NCI-H2171 treated with DMSO at 0.1 percent for 48 hours (cell line): ENCODE measurements at places on chromosomes 2 and 18.

DNA sequence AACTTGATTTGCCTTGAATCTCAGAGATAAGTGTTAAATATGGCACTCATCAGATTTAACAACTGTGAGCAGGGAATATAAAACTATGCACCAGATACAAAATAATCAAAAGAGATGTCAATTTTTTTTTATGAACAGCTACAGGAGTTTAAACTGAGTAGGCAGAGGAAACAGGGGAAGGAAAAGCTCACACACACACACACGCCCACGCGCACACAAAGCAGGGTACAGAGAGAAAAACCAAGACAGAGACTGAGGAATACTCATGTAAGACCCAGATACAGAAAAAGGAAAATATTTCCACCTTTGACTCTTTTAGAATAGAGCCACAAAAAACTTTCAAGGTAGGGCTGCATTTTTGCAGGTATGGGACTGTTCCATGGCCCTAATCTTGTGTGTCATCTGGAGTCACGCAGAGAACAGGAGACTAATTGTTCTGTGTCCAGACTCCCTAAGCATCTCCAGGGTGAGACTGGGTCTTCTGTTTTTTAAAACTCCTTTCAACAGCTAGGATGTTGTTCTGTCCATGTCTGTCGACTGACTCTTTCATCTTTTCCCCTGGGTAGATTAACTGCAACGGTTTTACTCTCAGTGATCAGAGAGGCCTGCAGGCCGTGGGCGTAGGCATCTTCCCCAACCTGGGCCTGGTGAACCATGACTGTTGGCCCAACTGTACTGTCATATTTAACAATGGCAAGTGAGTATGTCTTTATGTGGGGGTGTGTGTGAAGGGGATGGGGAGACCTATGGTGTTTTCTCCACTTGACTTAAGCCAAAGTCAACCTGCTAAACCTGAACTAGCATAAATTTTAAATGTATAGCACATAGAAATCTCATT is 23.0 kb downstream of the SMYD1 start:
- no peak for DNase-seq

DNA sequence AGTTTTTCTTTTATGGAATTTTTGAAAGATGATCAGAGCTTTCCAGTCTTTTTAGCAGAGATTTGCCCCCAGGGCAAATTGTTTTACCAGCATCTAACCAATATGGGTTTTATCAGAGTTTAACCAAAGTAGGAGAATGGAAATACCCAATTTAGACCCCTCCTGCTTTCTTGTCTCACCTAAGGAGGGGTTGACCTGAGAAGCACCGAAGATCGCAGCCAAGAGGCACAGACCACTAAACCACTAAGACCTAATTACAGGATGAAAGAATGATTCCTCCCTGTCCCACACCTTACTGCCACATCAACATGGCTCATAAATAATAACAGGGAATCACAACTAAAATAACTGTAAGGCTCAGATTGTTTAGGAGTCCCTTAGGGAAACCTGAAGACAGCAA is 111.9 kb upstream of the EPB41L5 start:
- no peak for DNase-seq

- DNase-seq: no peak
Measured at GRCh38 chr18:62808123-62808522, 92.8 kb downstream of the PHLPP1 start.

DNA sequence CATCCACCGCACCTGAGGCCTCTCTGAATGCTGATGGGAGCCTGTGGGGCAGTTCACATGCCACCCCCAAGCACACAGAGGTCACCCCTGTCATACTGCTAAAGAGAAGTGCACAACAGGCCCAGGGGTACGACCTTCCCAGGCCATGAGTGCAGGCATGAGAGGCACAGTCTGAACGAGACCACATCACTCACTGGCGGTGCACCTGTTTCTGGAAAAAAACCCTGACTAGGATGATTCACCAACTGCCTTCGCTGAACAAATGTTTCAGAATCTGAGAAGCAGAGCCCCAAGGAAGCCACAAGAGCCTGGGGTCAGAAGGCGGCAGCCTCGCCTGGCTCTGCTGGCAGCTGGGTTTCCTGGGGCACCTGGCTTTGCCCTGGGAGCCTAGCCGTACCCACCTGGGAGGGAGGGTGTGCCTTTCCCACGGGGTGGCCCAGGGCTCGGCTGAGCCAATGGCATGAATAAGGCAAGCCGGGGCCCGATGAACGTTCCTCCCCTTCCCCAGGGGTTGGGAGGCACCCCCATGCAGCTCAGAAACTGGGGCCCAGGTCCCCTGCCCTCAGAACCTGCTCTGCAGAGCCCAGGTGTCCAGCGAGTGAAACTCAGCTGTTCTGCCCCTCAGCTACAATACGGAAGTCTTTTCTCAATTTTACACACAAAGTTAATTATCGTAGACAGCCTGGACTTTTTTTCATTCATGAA is 73.8 kb downstream of the HDAC4 start:
- peak; percentile 45 for DNase-seq

- DNase-seq: no peak
Measured at GRCh38 chr2:45588158-45588829, 22.8 kb downstream of the SRBD1 start.

GRCh38 chr2:10124538-10125045 is 2.1 kb downstream of the RRM2 start:
- DNase-seq: peak; percentile 90

DNA sequence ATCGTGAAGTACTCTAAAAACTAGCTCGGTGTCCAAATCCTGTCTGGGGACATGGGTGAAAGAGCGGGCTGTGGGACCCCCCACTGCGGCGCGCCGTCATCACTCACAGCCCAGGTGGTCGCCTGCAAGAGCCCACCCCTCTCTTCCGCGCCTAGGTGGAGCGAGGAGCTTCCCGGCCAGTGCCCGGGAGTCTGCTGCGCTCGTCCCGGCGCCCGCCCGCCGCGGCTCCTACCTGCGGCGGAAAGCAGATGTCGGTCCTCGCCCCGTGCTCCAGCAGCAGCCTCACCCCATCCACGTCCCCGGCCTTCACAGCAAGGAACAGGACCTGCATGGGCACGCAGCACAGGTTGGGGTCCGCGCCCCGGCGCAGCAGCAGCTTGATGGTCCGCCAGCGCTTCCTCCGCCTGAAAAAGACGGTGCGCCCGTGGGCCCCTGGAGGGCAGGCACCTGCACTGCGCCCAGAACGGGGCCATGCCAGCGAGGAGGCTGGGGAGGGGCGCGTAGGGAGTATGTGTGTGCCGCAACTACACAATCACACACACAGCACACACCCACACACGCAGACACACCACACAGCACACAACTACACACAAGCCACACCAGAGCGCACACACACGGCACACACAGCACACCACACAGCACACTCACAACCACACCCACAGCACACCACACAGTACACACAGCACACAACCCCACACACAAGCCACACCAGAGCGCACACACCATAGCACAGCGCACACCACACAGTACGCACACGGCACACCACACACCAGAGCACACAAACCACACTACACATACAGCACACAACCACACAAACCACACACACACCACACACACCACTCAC is 37.4 kb downstream of the ANKMY1 start:
- DNase-seq: no peak

- no peak for DNase-seq
Measured at GRCh38 chr2:240396623-240397541, 38.6 kb upstream of the GPC1 start.

GRCh38 chr2:114442510-114442909 is at the start of gene DPP10:
DPP10 (plus strand) TSS chr2:114442641.
- no peak for DNase-seq

DNA sequence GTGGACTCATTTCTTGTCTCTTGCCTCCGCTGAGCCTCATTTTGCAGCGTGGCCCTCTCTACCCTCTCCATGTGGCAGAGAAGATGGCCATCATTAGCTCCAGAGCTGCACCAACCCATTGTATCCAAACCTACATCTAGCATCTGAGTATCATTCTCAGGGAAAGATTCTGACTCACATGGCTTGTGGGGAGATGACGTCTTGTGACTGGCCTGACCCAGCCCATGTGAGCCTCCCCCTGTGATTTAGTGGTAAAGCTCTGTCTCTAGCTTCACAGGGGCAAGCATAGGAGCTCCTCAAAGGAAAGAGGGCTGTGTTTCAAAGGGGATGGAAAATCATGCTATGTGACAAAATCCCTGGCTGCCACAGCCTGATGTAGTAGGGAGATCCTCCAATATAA is 87.4 kb upstream of the RBMS1 start:
- DNase-seq: no peak

- DNase-seq: no peak
Measured at GRCh38 chr18:33916200-33916599, 308.5 kb downstream of the NOL4 start.

DNA sequence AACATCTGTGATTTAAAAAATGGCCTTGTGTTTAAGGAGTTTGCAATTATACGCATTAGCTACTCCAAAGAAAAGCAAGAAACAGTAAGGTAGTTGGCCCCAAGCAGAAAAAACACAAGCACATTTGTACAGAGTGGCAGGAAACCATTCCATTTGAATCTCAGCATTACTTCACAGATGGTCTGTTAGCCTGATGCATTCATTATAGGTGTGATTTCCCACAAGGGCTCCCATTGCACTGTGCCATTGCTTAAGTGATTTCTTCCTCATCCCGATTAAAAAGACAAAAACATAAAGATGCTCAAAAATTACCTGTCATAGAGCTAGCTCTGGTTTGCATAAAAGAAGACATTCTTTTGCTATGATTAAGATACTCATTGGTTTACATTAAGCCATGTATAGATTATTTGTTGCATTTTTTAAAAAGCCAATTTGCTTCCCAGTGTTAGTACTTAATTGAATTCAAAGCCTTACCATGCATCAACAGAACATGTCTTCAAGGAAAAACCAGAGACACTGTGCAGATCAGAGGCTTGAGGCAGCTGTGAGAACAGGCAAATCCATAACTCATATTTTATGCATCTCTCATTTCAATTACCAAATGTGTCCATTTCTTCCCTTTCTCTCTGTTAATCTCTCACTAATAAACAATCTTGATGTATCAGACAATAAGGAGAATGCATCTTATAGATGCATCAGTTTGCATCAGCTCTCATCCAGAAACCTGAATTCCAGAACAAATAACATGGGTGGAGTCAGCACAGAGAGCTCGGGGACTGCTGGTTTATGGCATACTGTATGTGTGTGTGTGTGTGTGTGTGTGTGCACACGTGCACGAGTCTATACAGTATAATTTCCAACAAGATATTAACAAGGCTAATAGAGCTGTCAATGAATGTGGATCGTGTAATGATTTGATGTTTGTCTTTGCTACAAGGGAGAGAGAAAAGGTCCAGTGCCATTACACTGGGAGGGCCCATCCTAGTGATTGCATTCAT is 558.6 kb upstream of the HS6ST1 start:
- DNase-seq: no peak

GRCh38 chr2:160224060-160224459 is 24.0 kb upstream of the ITGB6 start:
- DNase-seq: no peak

- DNase-seq: no peak
Measured at GRCh38 chr18:79877163-79878091, 74.0 kb downstream of the SLC66A2 start.

GRCh38 chr2:218896501-218897393 is 16.1 kb downstream of the WNT10A start:
- DNase-seq: peak; percentile 70

- DNase-seq: peak; percentile 93
Measured at GRCh38 chr18:9835113-9835755, 50.5 kb upstream of the TXNDC2 start.

DNA sequence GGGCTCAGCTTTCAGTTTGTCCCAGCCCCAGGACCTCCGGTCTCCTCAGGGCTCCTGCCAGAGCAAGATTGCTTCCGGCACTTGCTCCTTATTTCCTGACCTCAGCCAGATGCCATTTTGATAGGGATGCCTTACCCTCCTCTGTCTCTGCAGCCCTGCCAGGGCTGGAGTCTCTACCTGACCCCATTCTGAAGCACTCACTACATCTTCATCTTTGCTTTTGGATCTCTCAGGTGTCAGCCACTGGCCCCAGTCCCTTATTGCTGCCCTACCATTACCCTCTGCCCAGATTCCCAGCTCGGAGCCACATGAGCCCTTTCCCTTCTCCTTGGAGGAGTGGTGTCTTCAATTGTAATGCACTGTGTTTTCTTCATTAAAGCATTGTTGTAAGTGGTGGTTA is 17.1 kb downstream of the OSBPL6 start:
- DNase-seq: no peak

GRCh38 chr2:219446689-219447088 is 12.0 kb downstream of the SPEG start:
- DNase-seq: no peak

DNA sequence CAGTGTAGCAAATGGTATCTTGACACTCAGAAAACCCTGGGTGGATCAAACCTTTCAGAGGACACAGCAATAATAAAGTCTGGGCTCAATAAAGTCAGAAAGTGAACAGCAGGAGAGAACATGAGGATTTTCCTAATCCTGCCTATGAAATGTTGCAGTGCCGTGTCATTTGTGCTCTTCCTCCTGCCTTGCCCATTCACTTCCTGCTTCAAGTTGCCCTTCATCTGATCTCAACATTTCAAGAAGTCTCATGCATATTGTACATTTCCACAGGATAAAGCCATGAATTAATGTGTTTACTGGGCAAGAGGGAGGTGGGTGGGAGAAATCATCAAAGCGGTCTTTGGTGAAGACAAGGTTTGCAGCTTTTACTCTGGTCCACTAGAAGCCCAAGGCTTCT is 51.1 kb upstream of the STPG4 start:
- no peak for DNase-seq

- no peak for DNase-seq
Measured at GRCh38 chr18:21857871-21858270, 117.3 kb downstream of the MIB1 start.

DNA sequence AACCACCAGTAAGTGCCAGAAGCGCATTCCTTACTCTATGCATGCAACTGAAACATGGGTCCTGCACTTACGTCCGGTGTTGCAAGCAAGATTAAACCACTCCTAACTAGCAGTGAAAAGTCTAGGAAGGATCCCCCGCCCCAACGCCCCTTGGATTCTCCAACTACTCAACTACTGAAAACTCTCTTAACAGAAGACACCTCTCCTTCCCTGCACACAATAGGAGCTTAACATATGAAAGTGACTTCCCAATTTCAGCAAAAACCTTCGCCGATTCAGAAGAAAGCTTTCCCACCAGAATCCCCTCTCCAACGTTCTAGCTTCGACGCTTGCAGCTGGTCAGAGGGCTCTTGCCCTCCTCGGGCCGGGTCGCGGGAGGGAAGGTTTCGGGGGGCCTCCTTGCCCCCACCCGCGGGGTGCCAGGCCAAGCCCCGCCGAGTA is 578 bp downstream of the IWS1 start:
- no peak for DNase-seq

- DNase-seq: peak; percentile 74
Measured at GRCh38 chr18:13280070-13280795, 61.7 kb downstream of the LDLRAD4 start.

- DNase-seq: no peak
Measured at GRCh38 chr2:237092920-237093781, 7.5 kb downstream of the COPS8 start.

- no peak for DNase-seq
Measured at GRCh38 chr18:12879840-12880540, 4.0 kb downstream of the PTPN2 start.

DNA sequence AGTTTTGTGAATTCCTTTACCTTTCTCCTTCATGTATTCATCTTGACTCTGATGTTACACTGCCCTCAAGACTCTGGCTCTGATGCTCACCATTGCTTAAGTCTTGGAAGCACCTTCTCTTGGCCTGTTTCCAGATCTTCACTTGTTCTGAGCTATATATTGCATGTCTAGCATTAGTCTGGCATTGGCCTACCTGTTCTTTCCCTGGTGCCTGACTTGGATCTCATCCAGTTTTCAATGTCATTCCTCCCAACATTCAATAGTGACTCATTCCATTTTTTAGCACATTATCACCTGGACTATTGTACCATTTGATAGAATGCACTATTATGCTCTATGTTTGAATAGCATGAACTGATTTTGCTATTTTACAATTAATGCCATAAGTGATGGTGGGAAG is 127.3 kb upstream of the NYAP2 start:
- DNase-seq: no peak
